ENCODE measurements at places on chromosomes 4 and X.
A peak's percentile ranks its signal among the peaks of the same experiment; 100 is the strongest.

- no peaks in the 10 kb centered on the region for H3K27me3 ChIP-seq
- no peak overlapping the region for H3K4me3 ChIP-seq
- no peaks in the 10 kb centered on the region for H3K36me3 ChIP-seq
- no peak overlapping the region for H3K27ac ChIP-seq
- H3K4me1 ChIP-seq: peaks cover 49% of the 10 kb centered on the region
Observed at GRCh38 chr4:101288365-101289145, 58.8 kb downstream of the PPP3CA start.

- peaks cover 29% of the 10 kb centered on the region for H3K4me1 ChIP-seq
- peak; percentile 14 for DNase-seq
- peak overlapping the region; percentile 95 for H3K4me3 ChIP-seq
- H3K27me3 ChIP-seq: peaks cover 1% of the 10 kb centered on the region
- peak overlapping the region; percentile 77 for H3K27ac ChIP-seq
- H3K36me3 ChIP-seq: no peaks in the 10 kb centered on the region
Observed at GRCh38 chr4:121696170-121696580, 605 bp downstream of the ANXA5 start.

GRCh38 chr4:82357640-82358039 lies 16.2 kb downstream of the HNRNPD start:
- no peaks in the 10 kb centered on the region for H3K27me3 ChIP-seq
- H3K4me1 ChIP-seq: peaks cover 31% of the 10 kb centered on the region
- no peaks in the 10 kb centered on the region for H3K36me3 ChIP-seq
- no peak for DNase-seq
- peak overlapping the region; percentile 86 for H3K27ac ChIP-seq
- no peak overlapping the region for H3K4me3 ChIP-seq

DNA sequence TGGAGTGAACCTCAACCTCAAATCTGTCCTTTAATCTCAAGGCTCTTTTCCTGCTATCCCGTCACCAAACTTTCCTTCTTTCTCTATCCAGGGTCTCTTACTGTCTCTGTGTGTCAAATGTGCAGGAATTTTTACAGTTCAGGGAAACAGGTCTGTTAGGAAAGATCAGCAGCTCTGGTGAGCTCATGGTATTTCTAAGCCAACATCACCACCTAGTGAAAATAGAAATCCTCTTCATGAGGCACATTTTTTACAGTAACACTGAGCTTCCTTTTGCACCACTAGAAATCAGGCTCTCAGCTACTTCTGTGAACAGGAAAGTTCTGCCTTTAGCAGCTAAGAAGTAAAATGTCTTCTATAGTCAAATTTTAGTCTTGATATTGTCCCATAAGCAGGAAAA lies 39.6 kb downstream of the NUDT11 start:
- no peak for DNase-seq
- H3K27ac ChIP-seq: no peak overlapping the region
- H3K27me3 ChIP-seq: no peaks in the 10 kb centered on the region
- H3K36me3 ChIP-seq: no peaks in the 10 kb centered on the region

- H3K27me3 ChIP-seq: no peaks in the 10 kb centered on the region
- no peak overlapping the region for H3K4me3 ChIP-seq
- DNase-seq: no peak
- no peaks in the 10 kb centered on the region for H3K4me1 ChIP-seq
Observed at GRCh38 chrX:30714138-30714537, 60.9 kb downstream of the GK start.

DNA sequence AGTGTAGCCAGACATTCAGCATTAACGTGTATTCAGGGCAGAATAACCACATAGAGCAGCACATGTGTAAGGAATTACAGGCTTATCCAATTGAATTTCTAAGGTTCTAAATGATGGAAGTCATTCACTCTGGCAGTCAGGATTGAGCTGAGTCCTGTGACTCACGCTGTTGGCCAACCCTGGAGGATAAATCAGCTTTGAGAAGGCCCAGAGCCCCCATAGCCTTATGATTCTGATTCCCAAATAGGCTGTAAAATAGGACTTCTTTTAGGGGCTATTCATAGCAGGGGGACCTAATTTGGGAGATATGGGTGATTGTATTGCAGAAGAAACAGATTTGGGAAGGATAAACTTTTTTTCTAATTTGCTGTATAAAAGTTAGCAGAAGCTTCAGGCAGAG lies 8.1 kb upstream of the HPF1 start:
- H3K4me1 ChIP-seq: no peaks in the 10 kb centered on the region
- peaks cover 5% of the 10 kb centered on the region for H3K27me3 ChIP-seq
- DNase-seq: no peak
- H3K36me3 ChIP-seq: no peaks in the 10 kb centered on the region
- no peak overlapping the region for H3K4me3 ChIP-seq

DNA sequence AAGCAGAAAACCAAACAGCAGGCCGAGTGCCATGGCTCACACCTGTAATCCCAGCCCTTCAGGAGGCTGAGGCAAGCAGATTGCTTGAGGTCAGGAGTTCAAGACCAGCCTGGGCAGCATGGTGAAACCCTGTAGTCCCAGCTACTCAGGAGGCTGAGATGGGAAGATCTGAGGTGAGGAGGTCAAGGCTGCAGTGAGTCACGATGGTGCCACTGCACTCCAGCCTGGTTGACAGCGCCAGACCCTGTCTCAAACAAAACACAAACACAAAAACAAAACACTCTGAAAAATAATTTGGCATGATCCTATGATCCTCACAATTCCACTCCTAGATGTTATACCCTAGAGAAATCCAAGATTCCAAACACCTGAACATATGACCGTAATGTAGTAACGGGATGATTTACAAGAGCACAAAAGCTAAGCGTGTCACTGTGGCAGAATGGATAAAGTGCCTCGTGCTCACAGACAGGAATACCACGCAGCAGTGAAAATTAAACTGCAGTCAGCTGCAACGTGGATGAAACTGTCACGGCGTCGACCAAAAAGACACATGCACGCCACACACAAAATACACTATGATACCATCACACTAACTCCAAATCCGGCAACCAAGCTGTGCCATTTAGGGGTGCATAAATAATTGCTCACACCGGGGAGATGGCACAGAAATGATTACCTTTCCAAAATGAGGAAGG lies 1.7 kb downstream of the NELFA start:
- no peak for DNase-seq
- H3K4me3 ChIP-seq: peak overlapping the region; percentile 94
- no peaks in the 10 kb centered on the region for H3K27me3 ChIP-seq
- peaks cover 50% of the 10 kb centered on the region for H3K4me1 ChIP-seq
- H3K36me3 ChIP-seq: peaks cover 8% of the 10 kb centered on the region

GRCh38 chr4:172675232-172675631 lies 493.4 kb upstream of the GALNT7 start:
- DNase-seq: no peak
- H3K27ac ChIP-seq: no peak overlapping the region
- H3K4me1 ChIP-seq: no peaks in the 10 kb centered on the region

- H3K4me3 ChIP-seq: no peak overlapping the region
- H3K4me1 ChIP-seq: peaks cover 42% of the 10 kb centered on the region
- no peaks in the 10 kb centered on the region for H3K27me3 ChIP-seq
- H3K36me3 ChIP-seq: peaks cover 43% of the 10 kb centered on the region
- no peak overlapping the region for H3K27ac ChIP-seq
- no peak for DNase-seq
Observed at GRCh38 chr4:105462576-105462975, 11.3 kb downstream of the PPA2 start.

DNA sequence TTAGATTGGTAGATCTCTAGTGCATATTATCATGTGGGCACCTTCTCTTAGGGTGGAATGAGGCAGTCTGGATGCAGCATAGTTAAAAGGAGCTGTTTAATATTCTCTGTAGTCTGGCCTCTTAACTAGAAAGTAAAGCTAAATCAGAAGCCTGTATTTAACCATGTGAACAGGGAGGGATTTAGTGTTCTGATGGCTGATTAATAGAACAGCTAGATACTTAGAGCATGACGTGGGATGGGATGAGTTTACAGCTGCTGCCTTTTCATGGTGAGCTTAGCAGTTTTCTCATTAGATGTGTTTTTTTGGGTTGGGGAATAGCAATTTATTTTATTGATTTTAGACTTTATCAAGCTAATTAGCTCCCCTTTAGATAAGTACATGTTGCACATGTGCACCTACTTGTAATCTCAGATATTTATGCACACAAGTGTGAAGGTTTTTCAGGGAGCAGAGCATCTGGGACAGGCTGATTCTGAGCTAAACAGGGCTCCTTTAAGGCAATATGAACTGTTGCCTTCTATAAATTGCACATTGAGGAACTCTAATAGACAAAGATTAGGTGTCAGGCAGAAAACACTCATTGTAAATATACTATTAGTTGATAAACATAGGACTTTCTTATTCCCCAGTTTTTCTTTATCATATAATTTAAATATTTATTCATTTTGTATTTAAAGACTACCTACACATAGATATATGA lies 34.1 kb downstream of the YIPF6 start:
- H3K27me3 ChIP-seq: no peaks in the 10 kb centered on the region
- H3K4me3 ChIP-seq: no peak overlapping the region
- no peak for DNase-seq

- no peaks in the 10 kb centered on the region for H3K4me1 ChIP-seq
- no peak overlapping the region for H3K4me3 ChIP-seq
- no peaks in the 10 kb centered on the region for H3K36me3 ChIP-seq
- no peak for DNase-seq
- no peak overlapping the region for H3K27ac ChIP-seq
Observed at GRCh38 chrX:125711103-125711502, 391.4 kb downstream of the TEX13C start.

GRCh38 chr4:73329300-73329699 lies 70.7 kb upstream of the ANKRD17 start:
- DNase-seq: no peak
- peaks cover 3% of the 10 kb centered on the region for H3K36me3 ChIP-seq
- H3K4me3 ChIP-seq: no peak overlapping the region
- H3K27ac ChIP-seq: no peak overlapping the region
